ENCODE measurements at places on chromosomes 16 and 17. TPM values are rescaled to one million over a fixed set of nuclear protein-coding genes. Genes with fewer than 3 reads are reported as not detected.

The HSF5 gene
- total RNA-seq = not detected

The GAS2L2 gene
- total RNA-seq = 0.08 TPM

The APRT gene
- total RNA-seq = 304 TPM

The SLC16A5 gene
- total RNA-seq = 23.0 TPM

The TRIM16 gene
- 182 TPM for total RNA-seq

The SLFN13 gene
- 4.9 TPM for total RNA-seq

The ATP1B2 gene
- 0.27 TPM for total RNA-seq

The KRT24 gene
- total RNA-seq = not detected

The RPH3AL gene
- total RNA-seq = 34.2 TPM

The VAC14 gene
- 35.4 TPM for total RNA-seq

The CLDN7 gene
- 2.6 TPM for total RNA-seq

The C17orf50 gene
- 0.12 TPM for total RNA-seq

The SLC16A6 gene
- 0.31 TPM for total RNA-seq

The IRF8 gene
- 0.34 TPM for total RNA-seq

The CBFB gene
- total RNA-seq = 57.4 TPM

The IRX6 gene
- total RNA-seq = not detected

The TMEM100 gene
- total RNA-seq = 0.10 TPM

The MPO gene
- not detected for total RNA-seq

The TBC1D3I gene
- 0.21 TPM for total RNA-seq

The MEFV gene
- 0.02 TPM for total RNA-seq

The ZNF423 gene
- total RNA-seq = 0.07 TPM

Measured in A549 treated with AZD2906 at 1 μM for 4 hours (cell line).